ENCODE measurements at places on chromosomes 5 and 9.

DNA sequence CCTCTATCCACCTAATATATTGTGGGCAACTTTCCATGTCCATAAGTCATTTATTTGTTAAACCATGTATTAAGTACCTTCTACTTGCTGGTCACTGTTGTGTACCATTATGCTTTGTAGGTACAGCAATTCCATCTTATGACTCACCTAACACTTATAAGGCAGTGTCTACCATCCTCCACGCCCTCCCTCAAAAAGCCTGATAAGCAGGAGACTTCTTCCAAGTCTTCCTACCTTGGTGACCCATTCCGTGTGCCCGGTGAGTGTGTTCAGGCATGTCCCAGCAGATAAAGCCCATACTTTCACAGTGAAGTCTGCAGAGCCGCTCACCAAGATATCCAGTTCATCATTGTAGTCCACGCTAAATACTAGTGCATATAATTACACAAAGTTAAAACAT, 17.4 kb downstream of the FBXW2 start:
- DNase-seq = no peak

GRCh38 chr5:56088967-56089829, 94.4 kb upstream of the IL6ST start:
- no peak for DNase-seq

GRCh38 chr5:3602785-3603502, 7.3 kb downstream of the IRX1 start:
- no peak for DNase-seq

DNA sequence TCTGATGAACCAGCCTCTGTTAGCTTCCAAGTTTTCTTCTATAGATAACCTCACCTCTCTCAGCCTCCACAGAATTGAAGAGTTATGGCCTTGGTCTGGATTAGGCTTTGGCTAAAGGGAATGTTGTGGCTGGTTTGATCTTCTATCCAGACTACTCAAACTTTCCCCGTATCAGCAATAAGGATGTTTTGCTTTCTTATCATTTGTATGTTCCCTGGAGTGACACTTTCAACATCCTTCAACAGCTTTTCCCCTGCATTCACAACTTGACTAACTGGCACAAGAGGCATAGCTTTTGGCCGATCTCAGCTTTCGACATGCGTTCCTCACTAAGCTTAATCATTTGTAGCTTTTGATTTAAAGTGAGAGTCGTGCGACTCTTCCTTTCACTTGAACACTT, 28.1 kb upstream of the GNE start:
- no peak for DNase-seq

DNA sequence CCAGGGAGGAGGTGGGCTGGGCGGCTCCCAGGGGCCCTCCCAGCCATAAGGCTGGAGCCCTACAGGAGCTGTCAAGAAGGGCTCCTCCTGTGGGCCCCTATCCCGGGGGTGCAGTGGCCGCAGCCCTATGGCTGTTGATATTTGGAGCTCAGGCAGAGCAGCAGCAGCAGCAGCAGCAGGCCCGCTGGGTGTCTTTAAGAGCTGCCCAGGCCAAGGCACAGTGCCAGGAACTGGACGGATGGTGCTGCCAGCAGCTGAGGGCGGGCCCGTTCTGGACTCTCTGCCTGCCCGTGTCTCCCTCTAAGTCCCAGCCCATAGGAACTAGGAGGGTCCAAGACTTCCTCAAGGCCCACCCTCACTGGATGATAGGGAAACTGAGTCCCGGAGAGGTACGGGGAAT, 3.6 kb downstream of the AK1 start:
- no peak for DNase-seq

DNA sequence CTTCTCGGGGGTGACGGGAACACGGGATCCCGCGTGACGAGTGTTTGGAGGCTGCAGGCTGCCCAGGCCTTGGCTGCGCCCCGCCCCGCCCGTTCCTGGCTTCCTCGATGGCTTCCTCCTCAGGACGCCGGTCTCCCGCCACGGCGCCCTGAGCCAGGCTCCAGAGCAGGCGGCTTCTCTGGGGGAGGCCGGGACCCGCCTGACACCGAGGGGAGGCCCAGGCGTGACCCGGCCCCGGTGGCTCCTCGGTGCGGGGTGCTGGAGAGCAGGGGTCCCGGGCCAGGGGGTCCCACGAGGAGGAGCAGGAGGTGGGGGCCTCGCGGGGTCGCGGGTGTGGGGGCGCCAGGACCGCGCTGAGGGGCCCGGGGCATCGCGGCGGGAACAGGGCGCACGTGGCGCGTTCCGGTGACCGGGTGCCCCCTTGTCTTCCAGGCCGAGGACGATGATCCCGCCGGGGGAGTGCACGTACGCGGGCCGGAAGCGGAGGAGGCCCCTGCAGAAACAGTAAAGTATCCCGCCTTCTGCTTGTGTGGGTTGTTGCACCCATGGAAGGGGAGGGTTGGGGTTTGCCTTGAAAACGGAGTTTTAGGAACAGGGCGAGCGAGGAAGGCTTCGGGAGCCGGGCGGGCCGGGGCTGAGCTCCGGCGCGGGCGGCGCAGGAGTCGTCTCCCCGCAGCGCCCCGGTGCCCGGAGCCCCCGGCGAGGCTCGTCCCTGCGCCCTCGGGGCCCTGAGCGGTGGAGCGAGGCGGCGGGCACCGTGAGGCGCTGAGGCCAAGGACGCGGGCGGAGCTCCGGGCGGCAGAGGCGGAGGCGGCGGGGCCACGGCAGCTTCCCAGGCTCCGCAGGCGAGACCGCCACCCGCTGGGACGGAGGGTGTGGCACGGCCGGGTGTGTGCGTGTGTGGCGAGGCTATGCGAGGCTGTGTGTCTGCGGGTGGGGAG, 22.2 kb downstream of the AHRR start:
- peak; percentile 59 for DNase-seq

DNA sequence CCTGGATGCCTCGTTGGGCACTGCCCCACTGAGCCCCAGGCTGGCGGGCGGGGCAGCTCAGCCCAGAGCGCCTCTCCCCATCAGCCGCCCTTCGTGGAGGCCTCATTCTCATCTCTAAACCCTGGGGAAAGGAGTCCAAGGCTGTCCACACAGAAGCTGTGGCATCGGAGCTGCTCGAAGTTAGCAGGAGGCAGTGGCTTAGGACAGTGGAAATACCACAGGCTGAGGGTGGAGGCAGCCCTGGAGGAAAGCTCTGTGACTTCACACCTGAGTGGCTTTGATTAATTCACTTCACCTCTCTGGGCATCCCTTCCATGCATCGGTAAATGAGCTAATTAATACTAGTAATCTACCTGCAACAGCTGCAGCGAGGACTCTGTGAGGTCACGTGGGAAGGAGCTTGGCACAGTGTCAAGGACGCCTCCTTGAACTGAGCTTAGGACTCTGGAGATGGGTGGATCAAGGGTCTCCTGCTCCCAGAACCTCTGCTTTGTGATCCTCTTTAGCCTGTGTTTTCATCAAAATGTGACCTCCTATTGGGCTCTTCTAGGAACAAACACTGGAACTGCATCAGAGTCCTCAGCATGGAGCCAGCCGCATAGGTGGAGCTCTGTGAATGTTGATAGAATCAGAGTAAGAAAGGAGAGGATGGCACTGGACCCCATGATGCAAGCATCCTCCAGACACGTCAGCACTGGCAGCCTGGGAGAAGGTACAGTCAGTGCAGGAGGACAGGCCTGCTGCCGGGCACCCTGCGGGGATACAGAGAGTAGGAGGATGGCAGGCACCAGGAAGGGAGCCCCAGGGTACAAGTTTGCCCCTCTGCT, 842 bp upstream of the ANGPTL2 start:
- no peak for DNase-seq

- no peak for DNase-seq
Measured at GRCh38 chr9:9002826-9003583, 1203.4 kb upstream of the DMAC1 start.

DNA sequence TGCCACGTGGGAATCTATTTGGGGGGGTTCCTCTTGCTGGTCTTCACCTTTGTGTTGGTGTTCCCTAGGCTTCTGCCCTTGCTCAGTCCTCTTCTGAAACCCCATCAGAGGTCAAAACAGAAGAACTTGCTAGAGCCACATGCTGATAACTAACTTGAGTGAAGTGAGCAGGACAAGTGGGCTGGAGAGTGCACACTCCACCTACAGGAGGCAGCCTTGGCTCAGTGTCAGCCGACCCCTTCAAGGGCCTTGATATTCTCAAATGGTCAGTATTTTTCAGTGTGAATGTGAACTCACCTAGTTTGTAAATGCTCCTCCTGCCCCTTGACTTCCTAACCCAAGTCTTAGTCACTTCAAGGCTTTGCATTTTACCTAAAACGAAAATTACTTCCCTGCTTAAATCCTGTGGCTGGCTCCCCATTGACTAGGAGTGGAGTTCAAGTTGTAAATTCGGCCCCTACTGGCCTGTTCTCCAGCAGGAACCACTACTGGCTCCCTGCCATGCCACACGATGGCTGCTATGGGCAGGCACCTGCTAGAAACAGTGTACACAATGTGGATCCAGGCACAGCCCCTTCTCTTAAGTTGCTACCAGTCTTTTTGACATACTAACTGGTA, 3.6 kb upstream of the SLC1A3 start:
- DNase-seq = no peak

DNA sequence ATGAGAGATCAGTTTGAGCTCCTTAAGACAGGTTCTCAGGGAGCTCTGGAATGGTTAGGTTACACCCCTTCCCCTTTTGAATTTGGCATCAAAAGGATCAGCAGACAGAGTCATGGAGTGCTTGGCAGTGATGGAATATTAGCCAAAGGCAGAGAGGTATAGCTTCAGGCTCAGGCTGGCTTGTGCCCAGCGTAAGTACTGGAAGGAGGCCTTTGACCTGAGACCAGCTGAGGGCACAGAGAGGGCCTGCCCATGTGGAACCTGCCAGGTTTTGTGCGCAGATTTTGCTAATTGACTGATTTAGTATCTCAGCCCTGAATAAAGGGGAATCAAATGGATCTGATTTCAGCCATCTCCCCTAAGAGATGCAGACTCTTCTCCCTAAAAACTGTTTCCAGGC, 81.5 kb downstream of the RGS3 start:
- no peak for DNase-seq

GRCh38 chr9:105539452-105539851, 18.5 kb upstream of the FKTN start:
- no peak for DNase-seq

DNA sequence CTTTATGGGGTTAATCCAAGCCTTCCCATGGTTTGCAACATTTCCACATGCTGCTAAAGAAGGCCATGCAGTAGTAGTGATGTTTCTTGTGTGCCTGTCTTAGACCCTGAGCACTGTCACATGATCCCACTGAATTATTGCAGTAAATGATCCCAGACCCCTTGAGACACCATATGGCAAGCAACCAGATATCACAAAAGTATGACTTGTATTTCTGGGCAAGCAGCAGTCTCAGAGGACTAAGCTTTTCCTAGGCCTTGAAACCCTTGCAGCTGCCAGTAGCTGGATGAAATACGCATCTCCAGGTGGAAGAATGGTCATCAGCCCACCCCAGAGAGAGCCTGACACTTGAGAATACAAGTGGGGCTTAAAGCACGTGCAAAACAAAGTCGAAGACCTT, 41.8 kb downstream of the CDO1 start:
- no peak for DNase-seq

DNA sequence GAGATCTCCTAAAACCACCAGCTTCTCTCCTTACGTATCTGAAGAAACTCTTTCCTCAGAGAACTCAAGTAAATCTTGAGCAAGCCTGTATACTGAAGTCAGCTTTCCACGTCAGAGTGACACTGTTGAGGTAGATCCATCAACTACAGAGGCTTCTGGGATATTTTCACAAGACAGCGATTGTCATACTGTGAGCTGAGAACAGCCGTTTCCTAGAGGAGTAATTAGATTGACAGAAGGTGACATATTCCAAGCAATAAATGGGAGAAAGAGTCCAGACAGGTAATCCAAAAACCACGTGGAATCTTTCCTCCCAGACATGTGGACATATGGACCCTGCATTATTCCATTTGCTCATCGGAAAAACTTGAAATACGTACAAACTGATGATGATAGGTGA, 117.2 kb downstream of the MEF2C start:
- DNase-seq = no peak

GRCh38 chr5:122067390-122067789, 10.7 kb downstream of the LOX start:
- DNase-seq = no peak

GRCh38 chr9:134925011-134925511, 7.3 kb upstream of the FCN1 start:
- no peak for DNase-seq

- DNase-seq = no peak
Measured at GRCh38 chr5:88606173-88606572, 276.8 kb downstream of the MEF2C start.

GRCh38 chr9:79694676-79695400, 123.1 kb downstream of the TLE4 start:
- no peak for DNase-seq

GRCh38 chr9:84002344-84002743, 21.7 kb downstream of the RMI1 start:
- DNase-seq = no peak

DNA sequence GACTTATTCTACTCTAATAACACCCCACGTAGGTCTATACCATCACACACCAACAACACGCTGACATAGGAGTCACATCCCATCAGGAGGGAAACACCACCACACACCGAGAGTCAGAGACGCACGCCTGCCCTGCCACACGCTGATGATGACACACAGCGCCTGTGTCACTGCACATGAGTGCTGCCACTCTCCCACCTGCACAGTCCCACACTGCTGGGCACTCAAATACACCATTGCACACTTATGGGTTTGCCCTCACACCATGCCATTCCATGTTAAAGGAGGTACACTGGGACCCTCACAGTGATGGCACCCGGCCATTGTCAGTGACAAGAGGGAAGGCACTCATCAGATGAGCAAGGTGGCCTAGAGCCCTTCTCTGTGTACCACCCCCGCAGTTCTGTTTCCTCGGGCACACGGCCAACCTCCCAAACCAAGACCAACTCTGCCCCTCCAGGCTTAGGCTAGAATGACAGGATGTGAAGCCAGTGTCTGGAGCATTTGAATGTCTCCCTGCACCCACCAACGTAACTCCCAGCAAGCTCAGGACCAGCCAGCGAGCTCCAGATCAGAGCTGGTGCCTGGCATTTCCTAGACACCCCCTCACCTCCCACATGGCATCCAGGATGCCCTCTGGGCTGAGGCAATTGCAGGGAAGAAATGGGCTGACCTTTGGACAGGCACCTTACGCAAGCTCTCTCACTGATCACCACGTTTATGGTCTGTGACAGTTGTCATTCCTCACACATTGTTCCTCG, 3.6 kb upstream of the CPLX2 start:
- peak; percentile 5 for DNase-seq

DNA sequence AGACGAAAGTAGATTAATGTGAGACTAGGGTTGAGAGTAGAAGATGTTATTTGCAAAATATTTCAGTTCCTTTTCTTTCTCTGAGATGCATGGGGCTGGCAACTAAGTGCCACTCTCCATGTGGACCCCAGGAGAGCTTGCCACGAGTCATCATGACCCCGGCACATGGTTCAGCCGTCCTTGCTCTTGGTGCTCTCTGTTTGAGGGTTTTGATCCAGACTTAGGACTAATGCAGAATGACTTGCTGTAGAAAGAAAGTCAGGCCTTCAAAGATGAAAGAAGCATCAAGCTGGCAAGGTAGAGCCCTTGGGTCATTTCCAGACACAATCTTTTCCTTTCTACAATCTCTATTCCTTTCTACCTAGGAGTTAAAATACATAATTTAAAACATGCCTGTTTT, 84.7 kb downstream of the RASGRF2 start:
- DNase-seq = no peak
